ENCODE measurements at places on chromosomes 3 and 15. TPM values are rescaled to one million over a fixed set of nuclear protein-coding genes. Genes with fewer than 3 reads are reported as not detected.

GRCh38 chr15:41942886-41943285 is 29.5 kb downstream of the EHD4 start:
- no peak for ATAC-seq

DNA sequence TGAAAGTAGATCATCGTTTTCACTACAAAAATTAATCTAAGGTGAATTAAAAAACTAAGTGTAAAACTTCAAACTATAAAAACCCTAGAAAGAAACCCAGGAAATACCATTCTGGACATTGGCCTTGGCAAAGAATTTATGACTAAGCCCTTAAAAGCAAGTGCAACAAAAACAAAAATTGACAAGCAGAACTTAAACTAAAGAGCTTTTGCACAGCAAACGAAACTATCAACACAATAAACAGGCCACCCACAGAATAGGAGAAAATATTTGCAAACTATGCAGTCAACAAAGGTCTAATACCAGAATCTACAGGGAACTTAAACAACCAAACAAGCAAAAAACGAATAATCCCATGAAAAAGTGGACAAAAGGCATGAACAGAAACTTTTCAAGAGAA is 302.0 kb downstream of the CHST2 start:
- ATAC-seq, result no peak

GRCh38 chr3:187689984-187690383 is 12.4 kb downstream of the RTP2 start:
- ATAC-seq, result no peak

- ATAC-seq, result no peak
Observed at GRCh38 chr3:37489355-37489754, 315.0 kb upstream of the LRRFIP2 start.

DNA sequence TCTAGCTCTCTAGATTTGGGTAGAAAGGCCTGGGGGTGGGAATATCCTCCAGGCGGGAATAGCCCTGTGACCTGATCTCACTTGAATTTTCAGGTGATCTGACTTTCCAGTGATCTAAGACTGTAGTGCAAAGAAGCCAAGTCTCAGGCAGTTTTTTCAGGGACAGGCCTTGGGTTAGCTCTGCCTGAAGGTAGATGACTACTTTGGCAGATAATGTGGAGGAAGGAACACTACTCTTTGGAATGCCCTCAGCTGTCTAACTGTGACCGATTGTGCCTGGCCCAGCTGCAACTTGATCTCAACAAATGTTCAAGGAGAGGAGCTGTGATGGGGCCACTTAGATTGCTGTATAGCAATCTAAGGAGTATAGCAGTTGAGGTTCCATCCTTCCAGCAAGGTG is 193.7 kb downstream of the TCF12 start:
- no peak for ATAC-seq

- peak; percentile 61 for ATAC-seq
Observed at GRCh38 chr3:127673191-127674100, 694 bp downstream of the ABTB1 start.

GRCh38 chr3:181851063-181851462 is 139.3 kb downstream of the SOX2 start:
- ATAC-seq, result no peak

- ATAC-seq, result no peak
Observed at GRCh38 chr15:40344217-40344616, 3.5 kb upstream of the CCDC9B start.

DNA sequence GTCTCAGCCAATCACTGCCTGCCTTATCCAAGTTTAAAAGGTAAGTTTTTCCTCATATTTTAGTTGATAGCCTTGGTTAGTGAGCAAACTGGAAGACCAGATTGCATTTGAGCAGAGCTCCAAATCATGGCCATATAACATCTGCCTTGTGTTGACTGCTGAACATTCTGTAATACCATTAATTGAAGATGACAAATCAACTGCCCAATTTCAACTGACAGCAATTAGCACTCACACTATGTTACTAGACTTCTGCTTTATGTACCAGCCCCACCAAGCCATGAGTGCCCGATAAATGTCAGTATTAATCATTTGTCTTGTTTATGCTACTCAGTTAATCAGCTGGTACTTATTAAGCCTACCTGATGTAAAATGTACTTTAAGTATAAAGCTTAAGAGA is 83.1 kb downstream of the CGGBP1 start:
- ATAC-seq, result no peak

DNA sequence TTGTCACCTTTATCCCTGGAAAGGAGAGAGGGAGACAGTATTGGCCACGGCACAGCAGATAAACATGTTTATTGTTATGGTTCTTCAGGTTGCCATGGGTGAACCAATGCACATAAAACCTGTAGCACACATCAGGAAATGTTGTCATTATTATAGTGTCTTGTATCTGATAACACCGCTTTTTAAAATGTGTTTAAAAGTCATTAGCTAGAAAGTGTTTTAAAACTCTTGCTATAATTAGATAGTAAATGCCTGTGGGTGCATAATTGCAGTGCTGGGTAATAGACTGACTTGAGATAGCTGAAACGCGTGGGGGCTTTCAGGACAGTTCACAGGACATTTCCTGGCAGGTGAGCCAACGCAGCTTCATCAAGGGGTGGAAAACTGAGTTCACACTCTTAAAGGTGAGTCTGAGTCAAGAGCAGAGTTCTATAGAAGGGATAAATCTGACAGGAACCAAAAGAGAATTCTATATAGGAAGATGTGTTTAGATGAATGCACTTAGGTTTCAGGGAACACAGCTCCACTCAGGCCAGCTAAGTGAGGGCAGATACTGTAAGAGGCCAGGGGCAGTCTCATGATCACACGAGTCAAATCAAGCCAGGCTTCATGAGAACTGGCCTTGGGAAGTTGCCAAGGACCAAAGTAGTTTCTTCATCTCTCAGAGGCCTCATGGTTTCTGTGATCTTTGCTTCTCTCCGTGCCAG is 35.6 kb upstream of the PPP4R2 start:
- peak; percentile 39 for ATAC-seq

GRCh38 chr15:91942720-91943394 is 89.3 kb downstream of the SLCO3A1 start:
- peak; percentile 95 for ATAC-seq

DNA sequence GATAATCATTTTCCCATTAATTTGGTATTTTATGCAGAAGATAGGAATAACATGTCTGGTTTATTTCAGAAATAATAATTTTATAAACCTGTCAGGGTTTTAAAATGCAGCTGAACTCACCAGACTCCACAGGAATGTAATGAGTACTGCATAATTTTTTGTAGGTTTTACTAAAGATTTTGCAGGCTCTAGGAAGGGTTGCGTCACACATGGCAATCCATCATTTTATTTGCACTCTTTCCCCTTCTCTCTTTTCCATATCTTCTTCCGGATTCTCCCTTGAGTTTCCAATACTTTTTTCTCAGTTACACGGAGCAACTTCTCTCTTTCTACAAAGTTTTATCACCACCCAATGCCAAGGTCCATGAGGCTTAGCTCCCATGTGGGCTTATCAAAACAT is 234.7 kb downstream of the NFKBIZ start:
- ATAC-seq, result no peak

- peak; percentile 53 for ATAC-seq
Observed at GRCh38 chr3:44954962-44955361, 21.0 kb downstream of the ZDHHC3 start.

- ATAC-seq, result no peak
Observed at GRCh38 chr3:157100608-157101396, 59.1 kb downstream of the CCNL1 start.

DNA sequence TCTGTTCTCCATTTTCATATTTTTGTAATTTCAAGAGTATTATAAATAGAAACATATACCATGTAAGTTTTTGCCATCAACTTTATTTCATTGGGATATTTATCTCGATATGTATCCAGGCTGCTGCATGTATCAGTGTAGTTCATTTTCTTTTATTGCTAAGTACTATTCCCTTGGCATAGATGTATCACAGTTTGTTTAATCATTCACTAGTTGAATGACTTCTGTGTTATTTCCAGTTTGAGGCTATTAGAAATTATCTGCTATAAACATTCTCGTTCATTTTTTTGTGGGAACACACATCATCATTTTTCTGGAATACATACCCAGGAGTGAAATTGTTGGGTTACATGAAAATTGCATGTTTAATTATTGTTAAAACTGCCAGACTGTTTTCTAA is 18.5 kb upstream of the TGFBR2 start:
- no peak for ATAC-seq

GRCh38 chr3:53384465-53385423 is 37.4 kb upstream of the DCP1A start:
- no peak for ATAC-seq

- no peak for ATAC-seq
Observed at GRCh38 chr15:31332020-31332680, 5.5 kb downstream of the KLF13 start.

DNA sequence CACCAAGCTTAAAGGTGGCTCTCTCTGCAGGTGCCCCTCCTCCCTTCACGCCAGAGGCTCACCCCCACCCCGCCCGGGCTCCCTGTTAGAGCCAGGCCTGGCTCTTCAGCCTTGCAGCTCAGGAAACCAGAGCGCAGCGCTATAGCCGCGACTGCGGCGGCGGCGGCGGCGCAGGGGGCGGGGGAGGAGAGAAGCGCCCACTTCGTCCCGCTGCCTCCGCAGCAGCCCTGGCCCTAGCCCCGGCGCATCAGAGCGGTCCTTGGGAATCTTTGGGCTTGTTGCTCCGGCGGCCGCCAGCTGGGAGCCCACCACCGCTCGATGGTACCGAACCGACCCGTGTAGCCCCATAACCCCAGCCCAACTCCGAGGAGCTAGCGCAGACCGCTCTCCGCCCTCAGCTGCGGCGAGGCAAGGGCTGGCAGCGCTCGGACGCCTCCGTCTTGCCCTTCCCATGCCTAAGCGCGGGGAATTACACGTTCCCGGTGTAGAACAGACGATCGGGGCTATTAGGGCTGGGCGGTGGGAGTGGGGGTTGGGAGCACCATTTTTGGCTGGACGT is 1.2 kb downstream of the RASGRF1 start:
- ATAC-seq, result no peak

DNA sequence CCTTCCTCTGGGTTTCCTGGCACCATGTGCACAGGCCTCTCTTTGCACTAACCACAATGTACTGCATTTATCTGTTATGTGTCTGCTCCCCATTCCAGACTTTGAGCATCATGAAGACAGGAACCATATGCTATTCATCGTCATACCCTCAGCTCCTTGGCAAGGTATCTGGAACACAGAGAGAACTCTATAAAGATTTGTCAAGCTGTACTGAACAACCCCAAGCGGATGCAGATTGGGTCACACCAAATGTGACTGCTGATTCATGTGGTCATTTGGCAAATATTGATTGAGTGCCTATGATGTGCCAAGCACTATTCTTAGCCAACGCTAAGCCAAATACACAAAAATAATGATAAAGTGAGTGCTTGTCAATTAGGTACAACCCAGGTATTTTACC is 7.5 kb upstream of the MEGF11 start:
- no peak for ATAC-seq

GRCh38 chr3:133258358-133258757 is 141.5 kb upstream of the BFSP2 start:
- ATAC-seq, result no peak

DNA sequence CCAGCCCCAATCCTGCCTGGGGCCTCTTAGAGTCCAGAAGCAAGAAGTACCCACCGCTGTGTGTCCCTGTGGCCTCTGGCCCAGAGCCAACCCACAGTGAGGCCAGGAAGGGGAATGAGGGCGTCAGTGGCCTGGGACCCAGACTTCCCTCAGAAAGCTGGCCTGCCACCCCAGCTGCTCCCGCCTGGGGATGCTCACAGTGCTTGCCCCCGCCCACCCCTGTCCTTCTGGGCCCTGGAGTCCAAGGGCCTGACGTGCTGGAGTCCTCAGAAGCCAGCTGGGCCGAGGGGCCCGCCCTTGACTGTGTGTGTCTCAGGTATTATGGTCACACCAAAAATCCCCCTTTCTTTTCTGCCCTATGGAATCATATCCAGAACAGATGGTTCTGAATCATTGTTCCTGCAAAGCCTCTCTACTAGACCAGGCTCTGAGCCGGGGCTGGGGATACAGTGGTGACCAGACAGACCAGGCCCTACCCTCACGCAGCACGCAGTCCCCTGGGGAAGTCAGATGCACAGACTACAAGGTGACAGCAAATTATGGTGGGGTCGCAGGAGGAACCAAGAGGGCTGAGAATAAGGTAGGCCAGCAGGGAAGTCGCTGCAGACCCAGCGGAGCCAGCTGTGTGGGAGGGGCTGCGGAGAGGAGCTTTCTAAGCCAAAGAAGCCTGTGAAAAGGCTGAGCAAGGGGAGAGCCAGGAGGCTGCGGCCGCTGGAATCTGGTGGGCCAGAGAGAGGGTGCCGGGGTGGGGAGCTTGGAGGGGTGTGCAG is 99.1 kb downstream of the VGLL4 start:
- peak; percentile 15 for ATAC-seq

GRCh38 chr3:48112813-48113212 is 75.4 kb downstream of the CDC25A start:
- no peak for ATAC-seq

- ATAC-seq, result no peak
Observed at GRCh38 chr3:46395766-46396530, 10.9 kb downstream of the CCR5AS start.

DNA sequence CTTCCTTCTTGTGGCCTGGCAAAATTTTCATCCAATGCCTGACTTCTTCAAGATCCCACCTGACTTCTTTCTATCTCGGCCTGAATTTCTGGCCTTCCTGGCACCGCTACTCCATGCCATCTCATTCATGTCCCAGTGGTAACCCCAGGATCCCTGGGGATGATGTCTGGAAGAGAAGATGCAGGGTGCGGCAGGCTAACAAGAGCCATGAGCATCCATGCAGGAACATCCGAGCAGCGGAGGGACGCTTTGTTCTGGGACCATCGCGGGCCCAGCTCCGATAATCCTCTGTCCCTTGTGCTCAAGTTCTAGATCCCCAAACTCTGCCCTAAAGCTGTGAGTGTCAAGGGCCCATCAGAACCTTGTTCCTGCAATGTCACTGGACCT is 10.9 kb downstream of the MYL3 start:
- ATAC-seq, result no peak

DNA sequence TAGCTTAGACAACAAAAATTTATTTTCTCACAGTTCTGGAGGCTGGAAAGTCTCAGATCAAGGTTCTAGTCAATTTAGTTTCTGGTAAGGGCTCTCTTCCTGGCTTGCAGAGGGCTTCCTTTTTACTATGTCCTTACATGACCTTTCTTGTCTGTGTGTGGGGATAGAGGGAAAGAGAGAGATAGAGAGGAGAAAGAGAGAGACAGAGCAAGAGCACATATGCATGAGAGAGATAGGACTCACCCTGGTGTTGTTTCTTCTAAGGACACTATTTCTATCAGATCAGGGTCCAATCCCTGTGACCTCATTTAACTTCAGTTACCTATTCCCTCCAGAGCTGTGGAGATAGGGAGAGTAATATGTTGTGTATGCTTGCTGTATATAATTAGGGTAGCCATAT is 44.9 kb upstream of the TEX9 start:
- no peak for ATAC-seq

Gene IL12A
- total RNA-seq, result 3.3 TPM

Gene CLDN1
- total RNA-seq, result 3.0 TPM

Gene CA12
- total RNA-seq, result 18.8 TPM

Gene EPHA3
- 9.3 TPM for total RNA-seq

Gene LRRC34
- 3.1 TPM for total RNA-seq

Gene MAGI1
- 17.2 TPM for total RNA-seq

Gene MKRN2
- 37.0 TPM for total RNA-seq

Gene RTP3
- not detected for total RNA-seq

Measured in gastroesophageal sphincter (tissue), 4 donors.